ENCODE measurements at places on chromosomes 6 and 20. TPM values are rescaled to one million over a fixed set of nuclear protein-coding genes. Genes with fewer than 3 reads are reported as not detected.

NHSL1 gene
- 63.3 TPM for total RNA-seq

PRKN gene
- total RNA-seq: 0.16 TPM

SLPI gene
- total RNA-seq: not detected

C6orf15 gene
- total RNA-seq: not detected

SLC4A11 gene
- 28.9 TPM for total RNA-seq

PNLDC1 gene
- 1.3 TPM for total RNA-seq

Data from bladder microvascular endothelial cell (primary cell).